NCI-H460 (cell line): ENCODE measurements at places on chromosomes 4 and X. TPM values are rescaled to one million over a fixed set of nuclear protein-coding genes. Genes with fewer than 3 reads are reported as not detected.
A peak's percentile ranks its signal among the peaks of the same experiment; 100 is the strongest.

DNA sequence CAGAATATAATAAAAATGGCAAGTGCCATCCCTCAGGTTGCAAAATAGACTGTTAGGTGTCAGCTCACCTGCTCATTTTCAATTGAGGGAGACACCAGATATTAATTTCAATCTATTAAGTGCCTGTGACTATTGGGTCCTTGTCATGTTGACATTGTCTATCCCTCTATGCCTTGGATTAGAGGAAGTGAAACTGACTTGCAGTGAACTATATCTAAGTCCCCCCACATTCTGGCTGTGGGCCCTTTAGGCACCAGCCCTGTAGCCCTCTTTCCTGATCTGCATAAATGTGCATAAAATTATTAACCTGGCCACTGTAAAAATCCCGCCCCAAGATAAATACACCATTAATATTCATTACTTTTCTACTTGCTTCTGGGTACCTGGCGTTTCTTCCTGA, 293.0 kb upstream of the CLNK start:
- no peak for DNase-seq

- no peak for DNase-seq
Measured at GRCh38 chrX:70669120-70669519, 224.5 kb downstream of the DLG3 start.

- DNase-seq: no peak
Measured at GRCh38 chrX:45472968-45473367, 272.3 kb upstream of the DIPK2B start.

GRCh38 chrX:20742106-20742505, 475.4 kb upstream of the RPS6KA3 start:
- DNase-seq: no peak

GRCh38 chr4:145956288-145956890, 17.8 kb upstream of the ZNF827 start:
- peak; percentile 27 for DNase-seq

DNA sequence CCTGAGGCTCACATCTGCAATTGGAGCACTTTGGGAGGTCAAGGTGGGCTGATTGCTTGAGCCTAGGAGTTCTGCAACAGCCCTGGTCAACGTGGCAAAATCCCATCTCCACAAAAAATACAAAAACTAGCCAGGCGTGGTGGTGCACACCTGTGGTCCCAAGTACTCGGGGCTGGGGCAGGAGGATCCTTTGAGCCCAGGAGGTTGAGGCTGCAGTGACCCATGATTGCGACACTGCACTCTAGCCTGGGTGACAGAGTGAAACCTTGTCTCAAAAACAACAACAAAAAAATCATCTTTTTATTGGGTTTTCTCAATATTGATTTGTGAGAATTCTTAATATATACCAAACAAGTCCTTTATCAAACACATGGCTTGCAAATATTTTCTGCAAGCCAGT, 64.9 kb downstream of the ANKRD17 start:
- DNase-seq: no peak

GRCh38 chr4:28665306-28665705, 1804.7 kb downstream of the STIM2 start:
- DNase-seq: no peak

GRCh38 chr4:6419452-6420028, 52.9 kb downstream of the PPP2R2C start:
- no peak for DNase-seq

GRCh38 chr4:170057866-170058265, 31.7 kb upstream of the MFAP3L start:
- DNase-seq: no peak

- no peak for DNase-seq
Measured at GRCh38 chr4:185215261-185215660, 5.9 kb downstream of the SNX25 start.

DNA sequence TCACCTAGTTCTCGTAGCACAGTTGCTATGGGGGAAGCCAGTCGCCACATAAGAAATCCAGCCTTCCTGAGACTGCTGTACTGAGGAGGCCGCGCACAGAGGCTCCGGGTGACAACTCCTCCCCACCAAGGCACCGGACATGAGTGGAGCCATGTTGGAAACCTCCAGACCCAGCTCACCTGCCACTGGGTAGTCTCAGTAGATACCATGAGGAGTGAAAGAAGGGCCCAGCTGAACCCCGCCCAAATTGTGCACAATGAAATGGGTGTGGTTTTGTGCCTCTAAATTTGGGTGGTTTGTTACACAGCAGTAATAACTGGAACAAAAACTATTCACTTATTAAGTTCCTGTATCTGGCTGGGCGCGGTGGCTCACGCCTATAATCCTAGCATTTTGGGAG, 198.7 kb downstream of the BCOR start:
- no peak for DNase-seq

DNA sequence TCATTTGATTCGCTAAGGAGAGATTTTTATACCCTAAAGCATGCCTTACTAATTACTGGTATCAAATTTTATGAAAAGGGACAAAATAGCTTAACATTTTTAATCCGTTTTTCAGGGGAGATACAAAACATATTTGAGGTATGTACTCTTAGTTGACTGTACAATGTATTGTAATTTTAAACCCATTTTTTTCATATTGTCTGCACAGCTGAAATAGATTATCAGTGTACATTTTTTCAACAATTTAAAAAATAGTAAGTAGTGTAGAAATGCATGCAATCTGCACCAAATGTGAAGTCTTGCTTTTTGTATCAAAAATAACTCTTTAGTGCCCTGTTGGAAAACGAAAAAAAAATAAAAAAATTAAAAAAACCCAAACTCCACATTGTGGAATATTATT, 82.2 kb downstream of the TENM3 start:
- no peak for DNase-seq

DNA sequence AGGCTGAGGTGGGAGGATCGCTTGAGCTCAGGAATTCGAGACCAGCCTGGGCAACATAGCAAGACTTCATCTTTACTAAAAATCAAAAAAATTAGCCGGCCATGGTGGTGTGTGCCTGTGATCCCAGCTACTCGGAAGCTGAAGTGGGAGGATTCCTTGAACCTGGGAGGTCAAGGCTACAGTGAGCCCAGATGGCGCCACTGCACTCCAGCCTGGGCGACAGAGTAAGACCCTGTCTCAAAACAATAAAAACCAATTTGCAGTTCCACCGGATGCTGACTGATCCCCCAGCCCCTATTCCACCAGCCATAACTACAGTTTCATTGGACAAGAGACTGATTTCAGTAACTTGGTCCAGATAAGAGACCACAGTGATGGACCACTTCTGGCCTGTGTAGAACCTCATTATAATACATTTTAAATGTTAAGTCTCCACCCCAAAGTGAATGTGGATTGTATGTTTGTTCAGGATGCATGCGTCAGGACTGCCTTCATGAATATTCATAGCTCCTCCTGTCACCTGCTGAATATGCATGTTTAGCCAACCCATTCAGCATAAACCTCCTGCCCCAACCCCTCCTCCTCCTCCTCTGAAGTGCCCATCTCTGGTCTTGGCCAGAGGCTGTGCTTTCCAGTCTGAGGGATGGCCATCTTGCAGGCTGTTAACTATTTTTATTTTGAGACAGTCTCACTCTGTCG, 2.3 kb upstream of the SLBP start:
- DNase-seq: no peak

DNA sequence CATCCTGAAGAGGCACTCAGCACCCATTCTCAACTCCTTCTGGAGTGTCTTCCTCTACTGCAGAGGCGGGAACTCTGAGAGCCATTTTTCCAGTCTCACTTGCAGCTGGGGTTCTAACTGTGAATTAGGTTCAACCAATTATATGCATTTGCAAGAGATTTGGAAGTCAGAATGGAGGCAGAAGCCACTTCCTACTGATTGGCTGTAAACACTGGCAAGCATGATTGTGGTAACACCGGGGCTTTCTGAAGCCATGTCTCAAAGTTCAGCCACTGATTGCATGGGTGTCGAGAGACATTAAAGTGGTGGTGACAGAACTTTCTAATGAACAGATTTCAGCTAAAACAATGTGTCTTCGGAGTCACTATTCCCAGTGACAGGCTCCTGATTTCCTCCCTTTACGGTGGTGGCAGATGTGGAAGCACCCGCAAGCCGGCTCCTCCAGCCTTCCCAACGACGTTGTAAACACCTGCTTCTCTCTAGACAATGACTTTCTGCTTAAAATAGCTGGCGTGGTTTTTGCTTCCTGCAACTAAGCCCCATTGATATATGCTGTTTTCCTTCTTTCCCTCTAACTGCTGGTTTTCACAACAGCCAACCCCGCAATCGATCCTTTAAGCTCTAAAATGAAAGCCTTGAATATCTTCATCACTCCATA, 92.0 kb downstream of the IRF2 start:
- DNase-seq: no peak

DNA sequence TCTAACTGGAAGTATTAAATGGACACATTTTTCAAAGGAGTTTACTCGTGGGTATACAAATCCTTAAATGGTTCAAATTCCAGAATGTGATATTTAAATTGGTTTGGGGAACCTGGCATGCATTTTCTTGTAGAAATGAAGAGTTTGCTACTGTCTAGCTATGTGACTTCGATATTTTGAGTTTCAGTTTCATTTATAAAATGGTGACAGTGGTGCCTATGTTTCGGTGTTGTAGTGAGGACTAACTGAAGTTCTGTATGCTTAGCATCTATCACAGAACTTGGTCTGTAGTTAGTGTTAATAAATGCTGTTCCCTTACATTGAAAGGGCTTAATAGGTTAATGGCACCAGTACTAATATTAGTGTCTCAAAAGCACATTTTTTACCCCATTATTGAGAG, 29.4 kb downstream of the TRPC5 start:
- DNase-seq: no peak

GRCh38 chr4:147769386-147769785, 37.5 kb downstream of the ARHGAP10 start:
- no peak for DNase-seq

- DNase-seq: no peak
Measured at GRCh38 chrX:107766470-107767150, 9.0 kb downstream of the TSC22D3 start.

The RBM46 gene
- total RNA-seq: not detected in 2 replicates

The FAAH2 gene
- total RNA-seq: 0.05 TPM in 1 of 2 replicates, not detected in the other

The FRMD7 gene
- not detected in 2 replicates for total RNA-seq

The RHOH gene
- 3.9 and 7.3 TPM in 2 replicates for total RNA-seq

The HTT gene
- total RNA-seq: 14.6 and 17.6 TPM in 2 replicates

The TMEM35A gene
- total RNA-seq: 0.69 and 0.74 TPM in 2 replicates

The DRD5 gene
- not detected in 2 replicates for total RNA-seq

The CBR4 gene
- total RNA-seq: 12.4 and 14.8 TPM in 2 replicates
